ENCODE measurements at places on chromosomes 2 and 18.

- DNase-seq = no peak
These were observed 54.7 kb upstream of the SLC1A4 start for GRCh38 chr2:64934530-64934929.

DNA sequence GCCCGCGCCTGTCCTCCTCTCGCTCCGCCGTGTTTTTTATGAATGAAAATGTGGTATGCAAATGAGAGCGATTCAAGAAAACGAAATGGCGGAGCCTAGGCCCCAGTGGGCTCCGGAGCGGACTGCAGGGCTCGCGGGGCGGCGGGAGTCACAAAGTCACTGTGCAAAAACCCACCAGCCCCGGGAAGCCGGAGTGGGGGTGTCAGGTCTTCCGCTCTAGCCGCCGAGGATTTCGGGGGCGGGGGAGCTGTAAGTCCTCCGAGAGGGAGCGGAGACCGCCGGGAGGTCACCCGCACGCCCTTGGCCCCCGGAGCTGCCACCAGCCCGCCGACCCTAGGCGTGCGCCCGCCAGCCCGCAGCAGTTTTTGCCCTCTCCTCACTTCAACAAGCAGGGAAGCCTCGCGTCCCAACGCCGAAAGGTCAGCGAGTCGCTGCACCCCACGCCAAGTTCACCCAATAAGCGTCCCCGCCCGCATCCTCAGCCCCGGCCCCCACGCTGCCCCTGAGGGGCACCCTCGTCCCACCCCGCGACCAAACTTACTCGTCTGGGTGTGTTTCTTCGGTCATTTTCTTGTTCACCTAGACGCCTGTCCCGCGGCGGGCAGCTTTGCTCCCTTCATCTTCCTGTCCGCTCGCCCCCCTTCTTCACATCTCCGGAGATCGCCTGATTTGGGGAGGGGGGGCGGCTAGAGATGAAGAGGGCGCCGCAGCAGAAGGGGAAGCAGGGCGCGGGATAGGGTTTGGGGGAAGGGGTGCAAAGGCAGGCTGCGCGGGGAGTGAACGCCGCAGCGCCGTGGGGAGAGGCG lies 775 bp downstream of the SPRED2 start:
- DNase-seq = no peak

GRCh38 chr2:66252109-66252508 lies 182.8 kb upstream of the MEIS1 start:
- DNase-seq = no peak

GRCh38 chr18:35174093-35174731 lies 66.6 kb upstream of the ZNF397 start:
- no peak for DNase-seq

- no peak for DNase-seq
These were observed 32.7 kb downstream of the RAB27B start for GRCh38 chr18:54860941-54861340.

- no peak for DNase-seq
These were observed 10.7 kb downstream of the NAB1 start for GRCh38 chr2:190659553-190659952.

DNA sequence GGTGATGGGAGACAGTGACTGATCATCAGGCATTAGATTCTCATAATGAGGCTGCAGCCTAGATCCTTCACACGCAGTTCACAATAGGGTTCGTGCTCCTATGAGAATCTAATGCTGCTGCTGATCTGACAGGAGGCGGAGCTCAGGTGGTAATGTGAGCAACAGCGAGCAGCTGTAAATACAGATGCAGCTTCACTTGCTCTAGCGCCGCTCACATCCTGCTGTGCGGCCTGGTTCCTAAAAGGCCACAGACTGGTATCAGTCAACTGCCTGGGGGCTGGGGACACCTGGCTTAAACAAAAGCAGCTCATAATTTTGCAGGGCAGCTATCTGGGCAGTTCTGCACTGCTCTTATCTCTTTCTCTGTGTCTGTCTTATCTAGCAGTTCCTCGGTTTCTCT lies 20.4 kb upstream of the CD226 start:
- DNase-seq = peak; percentile 19

DNA sequence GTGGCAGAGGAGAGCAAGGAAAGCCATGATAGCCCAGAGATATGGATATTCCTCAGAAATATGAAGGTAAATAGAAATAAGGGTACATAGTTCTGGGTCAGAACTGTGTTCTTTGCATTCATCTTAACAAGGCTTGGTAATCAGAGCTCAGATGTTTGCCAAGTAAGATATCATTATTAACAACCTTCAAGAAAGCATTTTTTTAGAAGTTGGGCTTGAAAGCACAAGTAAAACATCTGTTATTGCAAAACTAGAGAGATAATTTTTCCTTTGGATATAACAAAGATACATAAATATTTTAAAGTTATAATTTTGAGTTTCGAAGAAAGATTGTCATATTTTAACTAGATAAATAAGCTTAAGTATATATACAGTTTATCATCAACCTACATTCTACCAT lies 171.4 kb downstream of the ZNF804A start:
- DNase-seq = no peak

DNA sequence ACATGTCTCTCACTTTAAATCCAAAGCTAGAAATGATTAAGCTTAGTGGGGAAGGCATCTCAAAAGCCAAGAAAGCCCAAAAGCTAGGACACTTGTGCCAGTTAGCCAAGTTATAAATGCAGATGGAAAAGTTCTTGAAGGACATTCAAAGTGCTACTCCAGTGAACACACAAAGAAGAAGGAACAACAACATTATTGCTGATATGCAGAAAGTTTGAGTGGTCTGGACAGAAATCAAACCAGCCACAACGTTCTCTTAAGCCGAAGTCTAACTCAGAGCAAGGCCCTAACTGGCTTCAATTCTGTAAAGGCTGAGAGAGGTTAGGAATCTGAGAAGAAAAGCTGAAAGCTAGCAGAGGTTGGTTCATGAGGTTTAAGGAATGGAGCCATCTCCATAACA lies 49.0 kb downstream of the PPP4R1 start:
- DNase-seq = no peak

- no peak for DNase-seq
These were observed 87.4 kb downstream of the GAREM1 start for GRCh38 chr18:32383050-32383819.

DNA sequence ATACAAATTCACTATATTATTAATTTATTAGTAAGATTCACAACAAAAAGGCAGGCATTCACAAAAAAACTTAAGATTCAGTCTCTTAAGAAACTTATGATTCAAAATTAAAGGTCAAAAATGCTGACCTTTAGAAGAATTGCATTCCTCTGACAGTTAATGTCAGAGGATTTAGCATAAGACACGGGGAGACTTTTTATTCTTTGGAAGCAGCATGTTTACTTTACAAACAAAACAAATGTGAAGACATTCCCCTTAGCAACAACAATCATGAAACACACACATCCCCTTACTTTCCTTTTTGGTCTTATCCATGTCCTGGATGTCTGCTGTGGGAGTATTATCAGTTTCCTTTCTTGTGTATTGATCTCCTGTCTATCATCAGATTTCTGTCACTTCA lies 117.1 kb downstream of the RAD51AP2 start:
- no peak for DNase-seq

GRCh38 chr2:4256351-4256750 lies 553.0 kb downstream of the DCDC2C start:
- no peak for DNase-seq

DNA sequence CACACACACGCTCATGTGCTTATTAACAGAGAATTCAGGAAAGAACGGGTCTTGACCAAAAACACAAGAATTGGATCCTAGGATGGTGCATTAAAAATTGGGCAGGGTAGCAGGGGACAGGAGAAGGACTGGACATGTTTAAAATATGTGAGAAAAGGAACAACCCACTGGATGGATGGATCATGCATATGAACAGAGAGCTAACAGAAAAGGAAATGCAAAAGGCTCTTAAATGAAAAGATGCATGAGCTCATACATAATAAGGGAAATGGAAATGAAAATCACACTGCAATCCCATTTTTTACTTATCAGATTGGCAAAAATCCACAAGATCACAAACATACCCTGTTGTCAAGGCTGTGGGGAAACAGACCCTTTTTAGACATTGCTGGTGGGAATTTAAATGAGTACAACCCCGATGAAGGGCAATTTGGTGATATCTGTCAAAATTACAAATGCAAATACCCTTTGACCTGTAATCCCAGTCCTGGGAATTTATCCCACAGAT lies 440.6 kb upstream of the SLC14A2 start:
- DNase-seq = no peak

DNA sequence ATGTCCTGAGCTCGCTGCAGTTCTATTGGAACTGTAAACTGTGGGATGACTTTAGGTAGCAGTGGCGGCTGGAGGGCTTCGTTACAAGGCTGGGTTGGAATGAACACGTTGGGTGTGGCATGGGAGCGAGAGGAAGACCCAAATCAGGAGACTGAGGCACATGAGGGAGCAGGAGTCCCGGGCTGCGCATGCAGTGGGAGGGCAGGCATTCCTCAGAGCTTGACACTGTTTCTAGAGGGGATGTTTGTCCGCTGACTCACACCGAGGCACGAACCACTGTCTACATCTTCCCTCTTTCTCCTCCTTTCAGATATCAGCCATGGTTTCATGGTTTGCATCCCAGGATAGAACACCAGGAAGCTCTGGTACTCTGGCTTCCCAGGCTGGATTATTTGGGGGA lies 40.6 kb upstream of the LAMA1 start:
- no peak for DNase-seq

DNA sequence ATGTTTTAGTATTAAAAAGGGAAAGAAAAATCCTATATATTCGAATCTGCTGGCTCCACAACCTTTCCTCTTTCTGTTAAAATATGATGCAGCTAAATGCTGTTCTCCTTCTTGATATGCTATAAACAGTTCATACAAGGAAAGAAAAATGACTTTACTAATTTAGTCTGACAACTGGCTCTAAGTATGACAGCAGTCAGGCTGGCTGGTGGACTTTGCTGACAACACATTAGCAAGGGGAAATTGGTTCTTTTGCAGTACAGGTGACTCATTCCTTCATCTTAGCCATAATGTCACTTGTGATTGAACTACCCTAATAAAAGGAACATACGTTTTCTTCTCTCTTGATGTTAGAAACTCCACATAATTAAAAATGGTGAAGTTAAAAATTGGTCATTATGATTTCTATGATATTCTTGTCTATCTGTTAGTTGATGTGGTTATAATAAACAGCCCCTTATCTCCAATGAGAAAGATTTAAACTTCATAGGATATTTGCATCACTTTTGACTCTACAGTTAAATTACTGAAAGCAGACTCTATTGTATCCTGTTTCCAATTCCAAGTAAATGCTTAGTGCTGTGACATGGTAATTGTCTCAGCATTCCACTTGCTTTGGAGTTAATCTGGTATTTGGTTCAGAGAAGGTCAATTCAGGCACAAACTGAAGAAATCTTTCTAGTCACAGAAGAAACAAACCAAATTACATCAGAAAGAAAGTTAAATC lies 315.3 kb upstream of the GULP1 start:
- no peak for DNase-seq

- no peak for DNase-seq
These were observed 2.6 kb downstream of the HOXD3 start for GRCh38 chr2:176159663-176160250.

GRCh38 chr2:109467701-109468100 lies 146.1 kb downstream of the SEPTIN10 start:
- DNase-seq = no peak

- no peak for DNase-seq
These were observed 15.6 kb downstream of the PDE6D start for GRCh38 chr2:231765496-231765929.

- no peak for DNase-seq
These were observed 56.6 kb downstream of the ZNF638 start for GRCh38 chr2:71388214-71388613.

DNA sequence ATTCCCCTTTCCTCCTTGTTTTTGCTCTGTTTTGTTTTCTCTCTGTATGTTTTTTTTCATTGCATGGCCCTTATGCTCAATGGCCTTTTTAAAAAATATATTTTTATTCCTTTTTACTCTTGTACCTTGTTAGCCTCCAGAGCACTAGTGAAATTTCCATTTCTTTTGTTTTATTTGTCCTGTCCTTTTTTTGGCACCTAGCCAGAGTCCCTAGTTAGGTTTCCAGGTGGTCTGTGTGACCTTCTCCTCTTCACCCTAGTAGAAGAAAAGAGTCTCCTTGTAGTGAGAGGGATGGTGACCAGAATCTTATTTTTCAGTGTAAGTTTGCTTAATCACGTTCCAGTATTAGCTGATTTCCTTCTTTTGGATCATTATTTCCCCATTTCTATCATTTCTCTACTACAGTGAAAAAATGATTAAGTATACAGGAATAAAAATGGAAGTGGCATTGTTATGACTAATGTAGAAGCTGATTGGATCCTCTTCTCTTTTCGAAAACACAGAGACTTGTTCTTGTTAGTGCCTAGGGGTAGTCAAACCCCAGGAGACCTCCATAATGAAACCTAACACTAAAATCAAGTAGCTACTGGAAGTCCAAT lies 65.9 kb downstream of the NBEAL1 start:
- no peak for DNase-seq

DNA sequence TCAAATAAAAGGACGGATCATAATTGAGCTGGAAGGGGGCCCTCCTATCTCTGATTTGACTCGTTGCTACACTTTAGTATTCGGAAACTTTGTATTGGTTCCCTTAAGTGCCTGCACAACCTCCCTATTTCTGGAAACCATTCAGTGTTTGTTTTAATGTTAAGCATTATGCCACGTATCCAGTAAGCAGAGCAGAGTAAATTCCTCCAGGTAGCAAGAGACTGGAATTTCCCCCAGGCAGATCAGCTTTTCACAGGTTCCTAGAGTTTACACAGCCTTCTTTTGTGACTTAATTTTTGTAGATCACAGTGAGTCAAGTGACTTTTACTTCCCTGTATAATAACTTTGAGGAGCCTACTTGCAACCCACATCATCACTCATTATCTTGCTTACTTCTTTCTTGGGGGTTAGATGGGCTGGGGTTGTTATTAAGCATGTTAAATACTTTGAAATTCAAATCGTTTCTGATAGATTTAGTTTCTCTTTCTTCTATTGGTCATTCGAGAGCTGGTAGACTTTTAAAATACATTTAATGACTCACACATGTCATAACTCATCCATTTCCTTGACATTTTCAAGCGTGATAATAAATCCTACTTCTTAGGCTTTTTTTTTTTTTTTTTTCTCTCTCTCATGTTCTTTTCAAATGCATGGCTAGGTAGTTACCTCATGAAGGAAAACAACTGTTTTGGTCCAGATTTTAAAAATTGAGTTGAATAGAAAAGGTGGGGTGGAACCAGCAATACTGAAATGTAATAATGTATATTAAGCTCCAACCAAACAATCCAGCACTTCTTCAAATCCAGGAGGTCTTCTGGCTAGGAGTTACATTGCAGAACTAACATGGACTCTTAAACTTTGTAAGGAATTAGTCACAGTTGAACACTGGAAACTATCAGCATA lies 219.3 kb downstream of the NEDD4L start:
- DNase-seq = no peak

DNA sequence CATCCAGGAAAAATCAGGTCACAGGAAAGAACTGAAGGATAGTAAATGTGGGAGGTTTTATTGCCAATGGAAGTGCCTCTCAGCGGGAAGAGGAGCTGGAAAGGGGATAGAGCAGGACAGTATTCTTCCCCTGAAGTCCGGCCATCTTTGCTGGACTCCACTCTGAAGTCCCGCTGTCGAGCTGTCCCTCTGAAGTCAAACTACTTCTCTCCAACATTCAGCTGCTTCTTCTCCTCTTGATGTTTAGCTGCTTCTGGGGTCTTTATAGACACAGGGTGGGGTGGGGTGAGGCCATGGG lies 23.5 kb upstream of the SLC39A10 start:
- no peak for DNase-seq

GRCh38 chr18:45456090-45457021 lies 158.9 kb upstream of the SLC14A2 start:
- no peak for DNase-seq

- no peak for DNase-seq
These were observed 2.1 kb downstream of the MLPH start for GRCh38 chr2:237488901-237489860.

- DNase-seq = no peak
These were observed 1.7 kb downstream of the TRIP12 start for GRCh38 chr2:229920011-229920641.

Data from NCI-H2081 treated with DMSO at 0.1 percent for 48 hours (cell line).